ENCODE measurements at places on chromosomes 11 and 22.

GRCh38 chr11:2290351-2290841, 11.3 kb downstream of the C11orf21 start:
- no peak for DNase-seq

DNA sequence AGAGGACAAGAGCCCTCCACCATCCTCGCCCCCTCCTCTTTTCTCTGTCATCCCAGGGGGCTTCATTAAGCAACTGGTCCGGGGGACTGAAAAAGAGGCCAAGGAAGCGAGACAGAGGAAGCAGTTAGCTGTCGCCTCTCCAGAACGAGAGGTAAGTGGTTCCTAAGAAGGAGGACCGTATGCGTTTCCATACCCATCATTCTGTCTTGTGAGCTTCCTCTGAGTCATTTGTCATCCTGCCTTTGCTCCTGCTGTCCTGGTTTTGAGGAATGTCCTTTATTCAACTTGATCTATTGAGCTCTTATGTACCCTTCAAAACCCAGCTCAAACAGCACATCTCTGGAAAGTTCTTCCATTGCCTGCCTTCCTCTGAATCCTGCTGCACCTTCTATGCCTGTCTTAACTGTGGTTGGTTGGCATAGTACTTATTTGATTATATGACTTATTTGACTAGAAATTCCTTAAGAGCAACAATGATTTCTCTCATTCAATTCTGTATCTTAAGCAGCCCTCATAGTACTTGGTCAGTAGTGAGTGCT, 21.3 kb downstream of the MYO18B start:
- no peak for DNase-seq

DNA sequence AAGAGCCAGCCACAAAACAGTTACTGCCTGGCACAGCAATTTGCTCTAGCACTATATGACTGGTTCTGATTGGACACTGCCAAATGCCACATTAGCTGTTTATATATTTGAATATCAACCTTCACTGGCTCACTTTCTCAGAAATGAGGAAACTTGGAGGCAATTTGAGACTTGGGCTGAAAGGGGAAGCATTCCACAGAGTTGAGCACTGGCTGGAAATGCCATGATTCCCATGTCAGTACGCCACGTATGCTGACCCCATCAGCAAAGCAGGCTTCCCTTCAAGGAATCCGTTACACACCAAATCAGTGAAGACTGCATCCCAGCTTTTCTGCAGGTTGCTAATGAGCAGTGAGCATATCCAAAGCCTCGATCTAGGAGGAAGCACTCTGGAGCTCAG, 34.7 kb downstream of the GALNT18 start:
- no peak for DNase-seq

DNA sequence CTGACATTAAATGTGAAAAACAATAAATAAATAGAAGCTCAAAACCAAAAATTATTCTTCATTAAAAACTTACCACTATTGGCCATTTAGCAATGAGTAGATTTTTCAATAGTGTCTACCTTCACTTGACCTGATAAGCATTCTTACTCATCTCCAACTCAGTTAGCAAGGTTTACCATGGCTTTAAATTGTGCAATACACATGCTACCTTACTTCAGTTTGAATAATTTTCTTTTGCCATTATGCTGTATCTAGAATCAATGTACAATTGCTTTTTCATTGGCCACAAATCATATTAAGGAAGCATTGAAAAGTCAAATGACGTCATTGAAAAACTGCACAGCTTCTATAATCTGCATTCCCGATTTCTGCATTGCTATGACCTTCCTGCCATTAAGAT, 64.9 kb downstream of the SVIP start:
- no peak for DNase-seq

GRCh38 chr11:34337016-34337415, 20.8 kb downstream of the ABTB2 start:
- DNase-seq, result no peak

DNA sequence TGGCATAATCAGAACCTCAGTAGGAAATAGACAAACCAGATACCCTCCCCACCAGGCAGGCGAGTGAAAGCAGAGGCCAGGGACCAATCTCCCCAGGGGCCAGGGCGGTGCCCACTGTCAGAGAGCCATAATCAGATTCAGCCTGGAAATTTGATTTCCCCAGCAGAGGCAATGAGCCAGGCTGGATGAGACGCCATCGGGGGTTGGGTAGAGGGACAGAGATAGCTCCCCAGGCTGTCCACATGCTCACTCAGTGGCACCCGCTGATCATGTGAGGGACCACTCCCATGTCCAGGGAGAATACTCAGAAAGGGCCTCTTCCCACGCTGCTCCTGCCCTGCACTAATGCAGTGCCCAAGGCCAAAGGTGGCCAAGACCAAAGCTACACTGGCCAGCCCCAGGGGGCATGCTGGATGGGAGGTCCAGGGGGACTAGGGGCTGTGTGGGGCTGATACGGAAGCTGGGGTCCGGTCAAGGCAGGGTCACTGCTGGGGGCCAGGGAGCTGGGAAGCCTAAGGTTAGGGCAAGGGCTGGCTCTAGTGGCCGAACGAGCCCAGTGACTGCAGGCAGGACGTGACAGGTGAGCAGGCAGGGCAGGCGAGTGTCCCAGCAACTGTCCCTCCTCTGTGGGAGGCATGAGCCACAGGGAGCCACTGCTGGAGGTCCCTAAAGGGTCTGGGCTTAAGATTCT, 19.8 kb downstream of the ARVCF start:
- DNase-seq, result no peak

GRCh38 chr11:117766576-117766975, 30.4 kb downstream of the DSCAML1 start:
- no peak for DNase-seq

DNA sequence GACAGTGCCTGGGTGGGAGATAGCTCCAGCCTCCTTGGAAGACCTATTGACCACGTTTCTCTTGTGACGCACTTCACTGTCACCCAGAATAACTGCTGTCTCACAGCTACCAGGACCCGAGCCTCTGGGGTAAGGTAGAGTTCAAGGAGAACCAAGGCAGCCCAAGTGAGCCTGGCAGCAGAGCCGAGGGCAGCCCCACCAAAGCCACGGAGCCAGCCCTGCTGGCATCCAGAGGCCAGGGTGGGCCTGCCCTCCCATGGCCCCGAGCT, 32.8 kb downstream of the RSPH14 start:
- no peak for DNase-seq

- DNase-seq, result no peak
Observed at GRCh38 chr11:115924744-115925567, 420.7 kb upstream of the CADM1 start.

DNA sequence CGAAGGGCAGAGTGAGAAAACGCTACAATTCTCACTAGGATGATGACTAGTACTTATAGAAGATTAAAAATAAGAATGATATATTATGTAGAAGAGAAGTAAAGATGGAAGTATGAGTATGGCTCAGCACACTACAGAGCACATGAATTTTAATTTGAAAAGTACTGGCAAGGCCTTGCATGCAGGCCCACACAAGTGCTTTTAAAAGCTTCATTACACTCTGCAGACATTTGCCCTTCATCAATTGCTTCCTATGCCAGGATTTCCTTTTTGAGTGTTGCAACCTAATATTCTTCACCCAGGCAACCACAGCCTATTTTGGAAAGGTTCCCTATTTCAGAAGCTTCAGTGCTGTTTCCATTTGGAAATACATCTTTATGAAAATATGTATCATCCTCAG, 81.1 kb downstream of the LARGE2 start:
- no peak for DNase-seq

DNA sequence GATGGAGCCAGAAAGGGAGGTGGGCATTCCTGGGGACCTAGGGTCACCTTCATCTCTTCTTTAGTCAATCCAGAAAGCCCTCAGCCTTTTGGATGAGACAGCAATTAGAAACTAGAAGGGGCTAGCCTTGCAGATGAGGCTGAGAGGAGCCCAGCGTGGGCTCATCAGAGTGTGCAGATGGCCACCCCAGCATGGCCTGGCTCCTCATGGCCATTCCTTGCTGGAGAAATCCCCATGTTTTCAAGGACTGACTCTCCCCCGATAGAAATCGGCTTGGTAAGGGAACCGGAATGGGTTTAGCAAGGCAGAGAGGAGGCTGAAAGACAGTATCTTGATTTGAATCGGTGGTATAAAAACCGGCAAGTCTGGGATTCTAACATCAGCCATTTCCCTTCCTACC, 274.6 kb downstream of the BUD13 start:
- DNase-seq, result no peak

GRCh38 chr22:37985751-37986281, 1.5 kb upstream of the SOX10 start:
- DNase-seq, result no peak

- DNase-seq, result no peak
Observed at GRCh38 chr11:18710545-18710944, 12.0 kb downstream of the TMEM86A start.

DNA sequence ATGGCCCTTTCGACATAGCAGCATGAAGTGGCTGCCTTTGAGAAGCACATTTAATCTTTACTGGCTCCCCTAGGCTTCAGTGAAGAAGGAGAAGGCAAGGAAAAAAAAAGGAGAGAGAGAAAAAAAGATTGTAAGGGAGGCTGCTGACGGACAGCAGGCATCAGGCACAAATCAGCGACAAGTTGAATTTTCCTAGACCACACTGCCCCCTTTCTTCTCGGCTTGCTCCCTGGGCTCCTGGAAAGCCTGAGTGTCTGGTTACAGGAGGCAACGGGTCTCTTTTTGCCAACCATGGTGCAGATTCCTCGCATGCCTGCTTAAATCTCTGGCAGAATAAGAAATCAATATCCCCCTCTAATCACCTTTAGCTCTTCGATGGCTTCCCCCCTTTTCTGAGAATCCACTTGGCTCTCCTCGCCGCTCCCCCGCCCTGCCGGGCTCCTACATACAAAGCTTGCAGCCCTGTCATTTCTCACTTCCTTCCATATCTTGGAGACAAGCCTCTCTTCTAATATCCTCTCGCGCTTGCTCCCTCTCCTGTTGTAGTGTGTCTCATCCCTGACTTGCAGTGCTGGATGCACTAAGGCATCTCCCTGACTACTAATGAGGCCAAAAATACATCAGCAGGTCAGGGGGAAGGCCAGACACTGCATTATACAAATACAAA, 14.3 kb downstream of the BLID start:
- DNase-seq, result no peak

DNA sequence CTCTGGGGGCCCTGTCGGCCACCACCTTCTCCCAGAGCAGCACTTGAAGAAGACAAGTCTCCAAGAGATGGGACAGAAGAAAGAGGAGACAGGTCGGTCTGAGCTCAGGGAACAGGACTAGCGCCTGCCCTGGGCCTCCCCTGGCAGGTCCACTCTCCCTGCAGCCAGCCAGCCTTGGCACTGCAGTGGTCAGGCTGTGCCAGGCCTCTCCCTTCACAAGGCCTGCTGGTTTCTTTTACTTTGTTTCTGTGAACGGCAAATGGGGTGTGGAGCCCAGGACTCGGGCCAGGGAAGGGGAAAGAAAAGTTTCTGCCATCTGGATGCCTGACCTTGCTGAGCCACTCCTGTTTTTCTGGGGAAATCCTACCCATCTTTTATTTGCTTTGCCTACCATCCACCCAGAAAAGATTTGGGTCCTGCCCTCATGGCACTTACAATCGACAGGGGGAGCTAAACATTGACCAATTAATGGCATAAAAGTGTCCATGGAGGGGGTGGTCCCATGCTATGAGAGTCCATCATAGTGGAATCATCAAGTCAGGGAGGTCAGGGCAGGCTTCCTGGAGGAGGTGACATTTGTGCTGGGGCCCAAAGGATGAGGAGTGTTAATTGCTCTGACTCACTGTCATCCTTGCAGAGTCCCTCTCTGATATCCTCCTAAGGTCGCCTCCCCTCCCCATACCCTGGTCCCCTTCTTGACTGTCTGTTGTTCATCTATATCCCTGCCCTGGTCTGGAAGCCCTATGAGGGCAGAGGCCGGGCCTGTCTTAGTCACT, 65.2 kb downstream of the NFAM1 start:
- DNase-seq, result no peak
